ENCODE measurements at places on chromosomes 6 and 20. TPM values are rescaled to one million over a fixed set of nuclear protein-coding genes. Genes with fewer than 3 reads are reported as not detected.

DNA sequence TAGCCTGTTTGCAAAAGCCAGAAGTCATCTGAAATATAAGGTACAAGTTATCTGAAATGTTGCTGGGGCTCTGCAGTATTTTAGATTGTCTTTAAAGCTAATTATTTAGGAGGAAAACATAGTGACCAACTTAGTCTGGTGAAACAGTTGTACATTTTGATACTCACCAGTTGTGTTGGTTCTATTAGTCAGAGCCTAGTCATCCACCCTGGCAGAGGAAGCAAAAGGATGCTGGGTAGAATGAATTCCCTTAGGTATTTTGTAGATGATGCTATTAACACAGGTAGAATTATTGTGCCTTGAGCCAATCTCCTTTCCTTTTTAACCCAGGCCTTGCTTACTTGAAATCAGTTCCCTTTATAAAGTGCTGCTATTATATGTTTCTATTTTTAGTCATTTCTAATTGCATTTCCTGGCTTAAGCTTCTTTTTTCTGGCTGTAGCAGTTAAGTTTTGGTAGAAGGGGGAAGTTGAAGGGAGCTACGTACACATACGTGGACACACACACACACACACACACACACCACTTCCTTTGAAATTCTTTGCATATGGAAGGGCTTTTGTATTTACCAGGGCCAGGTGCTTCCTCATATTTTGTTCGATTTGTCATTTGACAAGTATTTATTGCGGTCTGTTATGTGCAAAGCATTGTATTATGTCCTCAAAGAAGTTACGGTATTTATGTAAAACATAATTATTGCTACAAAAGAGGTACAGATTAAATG, 82.4 kb downstream of the RTN4IP1 start:
- H3K36me3 ChIP-seq = no peaks in the 10 kb centered on the region
- H3K4me3 ChIP-seq = no peak overlapping the region
- H3K27me3 ChIP-seq = no peaks in the 10 kb centered on the region
- peak overlapping the region; percentile 63 for H3K27ac ChIP-seq
- no peak for DNase-seq

- H3K27ac ChIP-seq = peak overlapping the region; percentile 41
- no peaks in the 10 kb centered on the region for H3K27me3 ChIP-seq
- DNase-seq = no peak
- peaks cover 56% of the 10 kb centered on the region for H3K4me1 ChIP-seq
- H3K4me3 ChIP-seq = no peak overlapping the region
These were observed 79.1 kb downstream of the UTRN start for GRCh38 chr6:144364208-144364720.

DNA sequence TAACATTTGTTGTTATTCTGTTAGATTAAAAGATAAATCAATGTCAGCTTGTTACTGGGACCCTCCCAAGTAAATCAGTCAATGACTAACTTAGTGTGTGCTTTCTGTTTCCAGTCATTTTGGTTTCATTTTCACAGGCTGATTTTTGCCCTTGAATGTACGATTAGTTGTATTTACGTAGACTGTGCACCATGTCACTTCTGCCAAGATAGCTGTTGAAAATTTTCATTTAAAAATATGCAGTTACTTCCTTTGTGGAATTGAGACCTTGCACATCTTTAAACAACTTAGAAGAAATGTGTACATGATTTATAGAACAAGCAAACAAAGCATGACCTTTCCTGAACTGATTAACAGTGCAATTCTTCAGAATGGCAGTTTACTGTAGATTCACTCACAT, 944.8 kb upstream of the CITED2 start:
- peaks cover 38% of the 10 kb centered on the region for H3K4me1 ChIP-seq
- peak overlapping the region; percentile 24 for H3K4me3 ChIP-seq
- peak overlapping the region; percentile 42 for H3K27ac ChIP-seq
- DNase-seq = no peak

- no peaks in the 10 kb centered on the region for H3K27me3 ChIP-seq
- H3K4me3 ChIP-seq = no peak overlapping the region
- H3K36me3 ChIP-seq = peaks cover 14% of the 10 kb centered on the region
- no peaks in the 10 kb centered on the region for H3K4me1 ChIP-seq
- no peak for DNase-seq
These were observed 210.1 kb upstream of the SHLD1 start for GRCh38 chr20:5540091-5540490.

The HMGA1 gene
- 46.7 TPM for total RNA-seq

DNA sequence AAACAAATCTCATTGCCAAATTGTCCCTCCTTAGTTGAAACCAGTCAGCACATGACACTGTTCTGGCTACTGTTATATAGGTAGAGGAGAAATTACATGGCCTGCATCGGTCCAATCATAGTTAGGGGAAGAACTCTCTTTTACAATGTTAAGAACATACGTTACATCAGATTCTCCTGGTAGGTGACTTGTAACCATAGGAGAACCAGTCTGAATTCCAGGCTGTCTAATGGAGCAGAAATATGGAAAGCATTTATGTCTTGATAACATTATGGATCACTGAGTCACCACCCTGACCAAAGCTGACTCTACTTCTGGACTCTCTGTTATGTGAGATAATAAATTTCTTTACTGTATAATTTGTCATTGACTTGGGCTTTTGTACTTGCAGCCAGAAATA, 40.9 kb downstream of the HTR1E start:
- H3K27ac ChIP-seq = no peak overlapping the region
- no peaks in the 10 kb centered on the region for H3K36me3 ChIP-seq
- no peak for DNase-seq
- H3K4me1 ChIP-seq = no peaks in the 10 kb centered on the region

GRCh38 chr6:165274611-165275010, 34.8 kb downstream of the C6orf118 start:
- no peaks in the 10 kb centered on the region for H3K4me1 ChIP-seq
- no peak for DNase-seq
- no peak overlapping the region for H3K27ac ChIP-seq
- H3K27me3 ChIP-seq = peaks cover 35% of the 10 kb centered on the region

GRCh38 chr20:50197463-50198179, 7.0 kb downstream of the CEBPB start:
- no peak overlapping the region for H3K27ac ChIP-seq
- no peak overlapping the region for H3K4me3 ChIP-seq
- peaks cover 41% of the 10 kb centered on the region for H3K4me1 ChIP-seq

The PTCHD4 gene
- total RNA-seq = 1.0 TPM

The SIRPG gene
- total RNA-seq = not detected

The MYCT1 gene
- total RNA-seq = 15.0 TPM

DNA sequence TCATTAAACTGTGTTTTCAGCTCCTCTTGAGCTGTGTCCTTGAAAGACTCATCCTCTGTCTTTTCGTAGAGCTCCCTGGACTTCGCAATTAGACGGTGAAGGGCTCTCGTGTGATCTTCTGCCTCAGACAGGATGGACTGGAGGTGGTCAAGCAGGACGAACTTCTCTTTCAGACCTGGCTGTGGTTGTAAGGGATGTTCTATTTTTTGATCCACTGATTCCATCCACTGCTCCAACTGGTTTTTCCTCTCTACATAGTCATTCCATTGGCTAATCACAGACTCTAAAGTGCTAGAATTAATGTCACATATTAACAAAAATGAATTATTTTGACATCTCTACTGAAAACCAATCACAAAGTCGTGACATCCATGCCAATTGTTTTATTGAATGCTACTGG, 250.1 kb downstream of the SYNE1 start:
- DNase-seq = no peak
- peaks cover 12% of the 10 kb centered on the region for H3K36me3 ChIP-seq
- no peak overlapping the region for H3K4me3 ChIP-seq
- no peak overlapping the region for H3K27ac ChIP-seq
- peaks cover 2% of the 10 kb centered on the region for H3K4me1 ChIP-seq
- H3K27me3 ChIP-seq = no peaks in the 10 kb centered on the region

The PTCRA gene
- total RNA-seq = not detected

DNA sequence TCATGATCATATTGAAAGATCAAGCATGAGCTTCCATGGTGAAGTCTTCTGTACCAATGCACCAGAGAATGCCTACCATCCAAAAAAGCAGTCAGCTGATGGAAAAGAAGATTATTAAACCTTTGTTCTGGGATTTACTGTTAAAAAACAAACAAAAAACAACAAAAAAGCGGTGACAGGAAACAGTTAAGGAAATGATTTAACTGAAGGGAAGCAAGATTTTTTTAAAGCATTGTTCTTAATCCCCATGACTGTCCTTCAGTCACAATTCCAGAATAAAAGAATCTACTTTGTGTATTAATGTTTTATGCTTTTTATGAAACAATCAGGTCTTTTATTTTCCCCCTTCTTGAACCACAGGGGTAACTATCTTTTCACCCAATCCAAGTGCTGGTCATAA, 23.9 kb downstream of the FAM162B start:
- no peak overlapping the region for H3K27ac ChIP-seq
- peaks cover 14% of the 10 kb centered on the region for H3K36me3 ChIP-seq

- DNase-seq = no peak
- no peaks in the 10 kb centered on the region for H3K36me3 ChIP-seq
- no peak within 1 kb of the TSS for H3K27ac ChIP-seq
- no peaks in the 10 kb centered on the region for H3K4me1 ChIP-seq
- no peaks in the 10 kb centered on the region for H3K27me3 ChIP-seq
- no peak within 1 kb of the TSS for H3K4me3 ChIP-seq
These were observed at the start of gene ADGRF4 for GRCh38 chr6:47698342-47698787. TSS of gene ADGRF4 (plus strand) at chr6:47698580. CDS start at chr6:47707246, 8,666 bp downstream.

The OPN5 gene
- total RNA-seq = not detected

- no peaks in the 10 kb centered on the region for H3K36me3 ChIP-seq
- H3K4me3 ChIP-seq = no peak overlapping the region
- no peaks in the 10 kb centered on the region for H3K27me3 ChIP-seq
- H3K4me1 ChIP-seq = peaks cover 6% of the 10 kb centered on the region
- DNase-seq = no peak
These were observed 757.0 kb downstream of the PTPRT start for GRCh38 chr20:42432496-42433334.

The CRISP3 gene
- total RNA-seq = not detected
